ENCODE measurements at places on chromosomes 5 and 9.

DNA sequence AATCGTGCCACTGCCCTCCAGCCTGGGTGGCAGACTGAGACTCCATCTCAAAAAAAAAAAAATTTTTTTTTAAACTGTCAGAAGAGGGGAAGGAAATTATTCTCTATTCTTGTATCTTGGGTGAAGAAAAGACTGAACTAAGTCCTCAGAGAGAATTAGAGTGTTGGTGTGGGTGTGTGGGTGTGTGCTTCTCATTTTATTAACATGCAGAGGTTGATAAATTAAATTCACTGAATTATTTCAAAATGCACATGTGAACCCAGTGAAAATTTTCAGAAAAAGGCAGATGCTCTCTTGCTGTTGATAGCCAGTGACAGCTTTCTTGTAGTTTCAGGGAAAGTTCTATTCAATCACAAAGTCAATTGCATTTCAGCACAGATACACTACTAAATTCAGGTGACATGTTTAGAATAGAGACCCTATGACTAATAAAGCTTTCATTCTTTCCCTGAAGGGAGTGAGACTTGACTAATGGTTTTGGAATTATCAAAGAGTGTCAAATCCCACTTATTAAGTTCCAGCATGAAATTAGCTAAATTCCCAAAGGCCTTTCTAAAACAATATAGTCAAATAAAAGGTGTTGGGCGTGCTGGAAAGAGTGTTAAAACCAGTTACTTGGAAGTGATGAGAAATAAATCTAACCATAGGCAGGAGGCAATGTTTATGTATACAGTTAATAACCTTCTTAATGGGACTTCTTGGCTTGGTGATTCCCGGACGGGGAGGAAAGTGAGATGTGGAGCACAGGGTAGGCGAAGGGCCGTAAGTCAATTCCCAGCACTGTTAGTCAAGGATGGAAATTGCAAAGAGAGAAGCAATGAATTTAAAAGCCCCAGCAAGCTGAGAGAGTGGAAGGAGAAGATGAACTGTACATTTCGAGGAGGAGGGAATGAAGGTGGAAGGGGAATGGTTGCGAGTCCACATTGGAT lies 103.2 kb upstream of the SPATA31D4 start:
- no peak for DNase-seq

DNA sequence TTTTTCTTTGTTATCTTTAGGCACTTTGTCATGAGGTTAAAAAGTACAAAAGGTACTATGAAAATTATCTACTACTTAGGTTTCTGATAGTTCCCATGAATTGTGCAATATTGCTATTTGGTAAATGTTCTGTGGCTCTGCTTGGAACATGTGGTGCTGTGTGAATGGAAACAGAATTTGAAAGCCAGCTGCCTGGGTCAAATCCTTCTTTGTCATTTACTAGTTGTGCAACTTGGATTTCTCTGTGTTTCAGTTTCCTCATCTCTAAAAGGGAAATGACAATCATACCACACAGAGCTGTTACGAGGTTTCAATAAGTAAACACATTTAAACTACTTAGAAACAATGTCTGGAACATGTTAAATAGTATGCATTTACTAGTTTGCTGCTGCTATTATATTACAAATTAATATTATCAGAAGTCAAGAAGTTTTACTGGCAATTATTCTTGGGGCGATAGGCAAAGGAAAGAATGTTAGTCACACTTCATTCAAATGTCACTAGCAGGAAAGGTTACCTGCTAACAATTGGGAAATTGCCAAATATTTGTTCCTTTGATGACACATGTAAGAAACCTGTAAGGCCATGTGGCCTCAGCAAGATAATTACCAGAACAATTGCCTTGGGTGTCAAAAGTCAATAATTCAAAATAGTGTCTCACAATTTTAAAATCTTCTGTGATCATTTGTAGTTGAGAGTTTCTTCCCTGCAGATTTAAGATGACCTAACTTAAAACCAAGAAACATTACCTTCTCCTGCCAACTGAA lies 184.8 kb downstream of the KIAA0825 start:
- DNase-seq = peak; percentile 53

DNA sequence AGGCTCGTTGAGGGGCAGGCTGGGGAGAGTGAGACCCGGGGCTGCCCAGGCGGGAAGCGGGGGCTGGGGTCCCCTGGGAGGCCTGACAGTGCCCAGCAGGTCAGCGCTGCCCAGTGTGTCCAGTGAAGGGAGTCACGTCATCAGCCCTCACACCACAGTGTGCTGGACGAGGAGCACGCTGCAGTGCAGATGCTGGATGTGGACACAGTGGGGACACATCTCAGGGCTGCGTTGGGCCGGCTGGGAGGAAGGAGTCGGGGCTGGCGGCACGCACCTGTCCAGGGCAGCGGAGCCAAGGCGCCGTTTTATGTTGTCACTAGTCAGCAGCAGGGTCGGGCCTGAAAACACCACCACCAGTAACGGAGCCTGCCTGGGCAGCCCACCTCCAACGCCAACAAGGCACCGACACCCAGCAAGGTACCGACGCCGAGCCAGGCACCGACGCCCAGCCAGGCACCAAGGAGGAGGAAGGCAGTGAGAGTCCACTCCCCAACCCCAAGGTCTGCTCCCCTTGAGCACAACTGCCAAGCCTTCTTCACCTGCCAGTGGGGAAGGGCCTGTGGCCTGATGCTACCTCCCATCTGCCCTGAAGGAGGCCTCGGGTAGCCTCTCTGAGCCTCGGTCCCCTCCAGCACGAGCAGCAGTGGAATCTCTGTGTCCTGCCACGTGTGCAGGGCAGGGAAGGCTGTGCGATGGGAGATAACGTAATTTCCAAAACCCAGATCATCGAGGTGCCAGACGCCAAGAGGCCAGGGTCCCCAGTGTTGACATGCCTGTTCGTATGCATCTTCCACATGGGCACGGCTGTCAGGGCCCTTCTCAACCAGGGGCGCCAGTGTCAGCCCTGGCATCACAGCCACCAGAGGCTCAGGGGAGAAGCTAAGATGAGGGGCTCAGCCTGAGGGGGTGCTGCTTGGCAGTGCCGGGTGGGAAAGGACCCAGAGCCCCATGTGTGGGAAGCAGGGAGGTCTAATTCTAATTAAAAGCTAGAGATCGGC lies 21.9 kb upstream of the NSMF start:
- DNase-seq = no peak

DNA sequence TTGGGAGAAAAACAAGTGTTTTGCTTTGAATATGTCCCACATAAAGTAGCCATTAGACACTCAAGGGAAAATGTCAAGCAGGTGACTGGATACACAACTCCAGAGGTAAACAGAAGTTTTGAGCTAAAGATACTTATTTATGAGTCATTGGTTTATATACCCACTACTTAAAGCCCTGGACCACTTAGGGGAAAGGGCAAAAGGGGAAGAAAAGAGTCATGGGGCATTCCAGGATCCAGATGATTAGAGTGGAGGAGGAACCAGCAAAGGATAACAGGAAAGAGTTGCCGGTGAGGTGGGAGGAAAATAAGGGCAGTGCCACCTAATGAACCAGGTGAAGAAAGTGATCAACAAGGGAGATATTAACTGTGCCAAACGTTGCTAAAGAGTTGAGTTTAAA lies 254.2 kb upstream of the NR4A3 start:
- DNase-seq = no peak

GRCh38 chr5:45437752-45438151 lies 258.4 kb downstream of the HCN1 start:
- DNase-seq = no peak

DNA sequence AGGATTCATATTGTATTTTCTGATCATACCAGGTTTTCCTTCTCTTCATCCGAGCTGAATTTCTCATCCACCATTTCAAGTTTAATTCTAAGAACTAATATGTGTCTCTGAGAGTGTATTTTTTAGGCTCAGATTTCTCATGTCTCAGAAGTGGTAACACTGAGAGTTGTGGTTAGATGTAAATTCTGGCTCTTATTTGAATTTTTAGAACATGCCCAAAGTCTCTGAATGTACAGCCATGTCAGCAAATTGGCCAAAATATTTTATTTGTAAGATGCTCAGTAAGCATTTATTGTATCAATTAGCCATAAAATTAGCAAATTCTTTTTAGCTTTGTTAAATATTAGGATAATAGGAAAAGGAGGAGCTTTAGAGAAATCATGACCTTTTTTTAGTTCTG lies 16.6 kb downstream of the SV2C start:
- no peak for DNase-seq

- DNase-seq = no peak
Observed at GRCh38 chr5:139877129-139877597, 81.6 kb downstream of the PSD2 start.

- no peak for DNase-seq
Observed at GRCh38 chr9:12643686-12644085, 49.5 kb upstream of the TYRP1 start.

DNA sequence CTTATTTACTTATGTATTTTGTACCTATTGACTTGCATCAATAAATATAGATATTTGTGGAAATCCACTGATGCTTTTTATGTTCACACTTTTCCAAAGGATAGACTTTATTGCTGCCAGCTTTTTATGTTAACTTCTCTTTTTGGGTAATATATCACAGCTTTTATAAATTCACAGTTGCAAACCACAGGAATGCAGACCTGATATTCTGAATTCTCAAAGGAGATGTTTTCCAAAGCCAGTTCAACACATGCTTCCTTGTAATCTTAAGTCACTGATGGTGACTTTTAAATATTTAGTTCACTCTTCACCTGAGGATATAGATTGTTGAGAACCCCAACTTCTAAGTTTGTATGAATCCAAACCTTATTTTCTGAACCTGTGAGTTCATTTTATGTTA lies 223.4 kb upstream of the PRR16 start:
- DNase-seq = no peak

GRCh38 chr5:305050-305449 lies 16.5 kb upstream of the AHRR start:
- DNase-seq = peak; percentile 12

DNA sequence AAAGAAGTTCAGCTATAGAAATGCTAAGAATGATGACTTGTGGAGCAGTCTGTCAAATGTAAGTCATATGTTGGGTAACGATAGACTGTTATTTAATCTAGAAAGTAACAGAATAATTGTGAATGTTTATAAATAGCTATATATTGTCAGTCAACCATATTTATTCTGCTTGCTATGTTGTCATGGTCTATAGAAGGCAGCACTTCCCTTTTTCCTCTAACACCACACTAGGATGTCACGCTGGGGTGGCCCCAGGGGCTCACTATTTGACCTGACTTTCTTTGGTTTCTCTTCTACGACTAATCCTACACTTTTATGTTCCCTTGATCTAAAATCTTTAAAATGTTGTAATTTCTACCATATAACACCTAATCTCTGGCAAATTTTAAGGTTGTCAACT lies 20.5 kb downstream of the ERAP2 start:
- DNase-seq = no peak

GRCh38 chr9:73536403-73536802 lies 384.7 kb downstream of the ANXA1 start:
- no peak for DNase-seq

DNA sequence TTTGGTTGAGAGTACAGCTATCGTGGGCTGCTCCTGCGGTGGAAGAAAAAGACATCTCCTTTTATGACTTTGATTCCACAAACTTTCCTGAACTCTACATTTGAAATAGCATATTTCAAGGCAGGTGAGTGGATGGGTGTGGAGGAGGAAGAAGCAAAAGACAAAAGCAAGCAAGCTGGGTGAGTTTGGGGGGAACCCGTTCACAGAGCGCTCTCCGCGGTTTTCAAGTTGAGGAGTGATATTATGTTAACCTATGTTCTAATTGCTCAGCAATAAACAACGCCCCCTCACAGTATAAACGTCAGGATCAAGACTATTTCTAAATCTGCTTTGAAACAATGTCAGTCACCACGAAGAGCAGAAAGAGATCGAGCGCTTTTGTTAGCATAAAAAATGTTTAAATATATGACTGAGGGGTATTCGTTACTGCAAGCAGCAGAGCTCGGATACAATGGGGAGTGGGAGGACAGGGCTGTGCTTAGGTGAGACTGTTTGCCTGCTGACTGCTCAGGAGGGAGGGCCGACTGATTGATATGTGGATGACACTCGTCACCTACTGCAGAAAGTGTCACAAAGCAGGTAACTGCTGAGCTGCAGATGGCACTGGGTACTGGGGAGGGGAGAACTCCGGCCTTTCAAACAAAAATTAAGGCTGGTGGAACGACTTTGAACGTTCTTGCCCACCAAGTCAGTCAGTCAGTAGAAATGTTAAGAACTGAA lies 236.5 kb downstream of the DRD1 start:
- no peak for DNase-seq

DNA sequence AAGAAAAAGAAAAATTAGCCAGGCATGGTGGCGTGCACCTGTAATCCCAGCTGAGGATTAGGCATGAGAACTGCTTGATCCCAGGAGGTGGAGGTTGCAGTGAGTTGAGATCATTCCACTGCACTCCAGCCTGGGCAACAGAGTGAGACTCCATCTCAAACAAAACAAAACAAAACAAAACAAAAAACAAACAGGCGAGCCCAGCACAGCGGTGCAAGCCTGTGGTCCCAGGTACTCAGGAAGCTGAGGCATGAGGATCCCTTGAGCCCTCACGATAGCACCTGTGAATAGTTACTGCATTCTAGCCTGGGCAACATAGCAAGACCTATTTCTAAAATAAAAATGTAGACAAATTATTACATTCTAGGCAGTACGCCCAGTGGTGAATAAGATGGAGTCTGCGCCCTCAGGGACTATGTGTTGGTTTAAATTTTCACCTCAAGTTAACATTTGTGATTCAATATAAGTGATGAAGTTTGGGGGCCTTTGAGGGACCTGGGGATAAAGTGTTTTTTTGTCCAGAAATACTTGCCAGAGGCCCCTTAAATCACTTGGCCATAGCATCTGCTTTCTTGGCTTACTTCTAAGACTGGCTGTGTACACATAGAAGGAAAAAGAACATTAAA lies 3.4 kb upstream of the GAPVD1 start:
- no peak for DNase-seq

- DNase-seq = no peak
Observed at GRCh38 chr9:113645978-113646253, 182.4 kb downstream of the RGS3 start.

DNA sequence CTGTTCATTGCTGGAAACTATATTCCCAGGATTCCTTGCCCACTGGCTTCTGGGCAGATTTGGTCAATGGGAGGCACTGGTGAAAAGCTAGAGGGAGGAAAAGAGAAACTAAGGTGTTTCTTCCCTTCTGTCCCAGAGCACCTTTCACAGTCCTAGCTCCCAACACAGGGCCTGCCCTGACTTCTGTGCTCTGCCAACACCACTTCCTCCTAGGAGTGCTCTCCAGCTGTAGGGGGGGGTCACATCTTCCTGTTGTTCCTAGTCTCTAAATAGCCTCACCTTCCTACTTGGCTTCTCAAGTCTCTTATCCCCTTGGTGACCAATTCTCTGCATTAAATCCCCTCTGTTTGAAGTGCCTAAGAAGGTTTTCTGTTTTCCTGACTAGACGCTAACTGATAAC lies 115.4 kb downstream of the ADRB2 start:
- no peak for DNase-seq

GRCh38 chr5:96733771-96734500 lies 71.8 kb downstream of the CAST start:
- no peak for DNase-seq

DNA sequence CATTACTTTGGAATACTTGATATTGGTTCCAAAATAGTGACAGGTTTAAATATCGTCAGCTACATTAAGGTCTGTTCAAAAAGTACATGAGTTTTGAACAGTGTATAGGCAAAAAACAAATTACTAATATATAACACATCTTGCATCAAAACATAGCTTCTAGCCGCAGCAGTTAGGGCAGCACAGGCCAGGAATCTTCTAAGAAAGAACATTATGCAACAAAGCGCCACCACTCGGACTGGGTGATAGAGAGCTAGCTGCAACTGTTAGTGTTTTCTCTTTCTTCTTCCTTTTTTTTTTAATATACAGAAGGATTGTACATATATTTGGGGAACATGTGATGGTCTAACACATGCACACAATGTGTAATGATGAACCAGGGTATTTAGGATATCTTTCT lies 504.5 kb downstream of the NR2F1-AS1 start:
- no peak for DNase-seq

Data from upper lobe of left lung (tissue), 6 donors.